8988T (cell line): ENCODE measurements at places on chromosomes 4 and X.

DNA sequence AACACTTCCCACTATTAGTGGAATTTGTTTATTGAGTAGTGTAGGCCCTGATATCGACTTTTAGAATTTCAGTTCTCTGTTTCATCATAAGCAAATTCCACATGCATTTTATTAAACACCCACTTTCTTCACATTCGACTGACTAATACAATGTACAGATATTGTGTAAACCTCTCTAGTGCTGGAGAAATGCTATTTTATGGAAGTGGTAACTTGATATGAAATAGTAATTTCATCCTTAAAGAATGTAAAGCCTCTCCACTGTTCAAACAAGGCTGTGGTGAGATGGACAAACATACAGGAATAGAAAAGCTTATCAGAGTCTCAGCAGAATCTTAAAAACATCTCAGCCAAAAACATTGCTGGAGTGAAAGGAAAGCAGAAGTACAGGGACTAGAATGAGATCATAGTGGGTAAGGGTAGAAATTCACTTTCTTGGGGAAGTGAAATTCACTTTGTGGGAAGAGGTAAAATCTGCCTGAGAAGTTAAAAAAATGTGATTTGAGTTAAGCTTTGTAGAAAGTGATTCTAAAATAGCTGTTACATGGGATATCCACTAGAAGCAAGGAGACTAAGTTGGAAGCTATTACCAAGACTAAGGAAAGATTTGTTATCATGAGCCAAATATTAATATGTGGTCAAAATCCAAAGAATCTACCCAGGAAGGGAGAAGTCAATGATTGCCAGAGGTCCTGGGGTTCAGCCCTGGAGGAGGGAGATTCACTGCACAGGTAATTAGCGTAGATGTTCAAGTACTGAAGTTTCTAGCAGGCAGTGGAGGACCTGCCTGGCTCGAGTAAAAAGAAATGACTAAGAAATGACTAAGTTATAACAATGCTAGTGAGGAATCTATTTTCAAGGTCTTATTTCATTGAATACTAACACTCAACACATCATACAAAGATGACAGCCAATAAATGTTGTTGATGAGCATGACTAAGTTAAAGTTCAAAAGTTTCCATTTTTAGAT is 398.3 kb upstream of the FAM47C start:
- no peak for DNase-seq

DNA sequence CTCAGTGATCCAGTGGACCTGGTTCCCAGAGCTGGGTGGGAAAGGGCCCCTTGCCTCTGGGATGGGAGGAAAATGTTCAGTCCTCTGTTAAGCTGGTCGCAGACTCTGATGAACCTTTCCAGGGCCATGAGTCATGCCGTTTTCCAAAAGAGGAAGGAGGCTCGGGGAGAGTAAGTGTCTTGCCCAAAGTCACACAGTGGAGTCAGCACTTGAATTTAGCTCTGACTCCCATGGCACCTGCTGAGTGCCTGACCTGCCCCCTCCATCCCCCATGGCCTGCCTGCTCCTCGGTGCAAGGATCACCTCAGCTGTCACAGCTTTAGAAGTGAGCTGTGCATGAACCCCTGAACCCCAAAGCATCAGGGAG is 14.0 kb upstream of the KIAA0232 start:
- no peak for DNase-seq

DNA sequence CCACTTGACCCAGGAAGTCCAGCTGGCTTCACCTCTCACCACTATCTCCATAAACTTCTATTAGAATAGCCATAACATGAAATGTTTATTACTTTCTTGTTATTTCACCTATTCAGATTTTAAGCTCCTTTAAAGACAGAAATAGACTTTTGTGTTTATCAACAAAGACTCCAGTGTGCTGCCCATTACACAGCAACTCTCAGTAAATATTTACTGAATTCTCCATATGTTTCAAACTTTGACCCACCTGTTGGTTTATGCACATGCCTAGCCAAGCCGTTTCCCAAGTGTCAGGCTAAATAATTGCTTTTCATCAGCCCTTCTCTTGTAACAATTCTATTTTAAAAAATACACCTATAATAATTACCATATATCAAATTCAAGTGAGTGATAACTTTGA is 242.9 kb upstream of the NEIL3 start:
- no peak for DNase-seq

DNA sequence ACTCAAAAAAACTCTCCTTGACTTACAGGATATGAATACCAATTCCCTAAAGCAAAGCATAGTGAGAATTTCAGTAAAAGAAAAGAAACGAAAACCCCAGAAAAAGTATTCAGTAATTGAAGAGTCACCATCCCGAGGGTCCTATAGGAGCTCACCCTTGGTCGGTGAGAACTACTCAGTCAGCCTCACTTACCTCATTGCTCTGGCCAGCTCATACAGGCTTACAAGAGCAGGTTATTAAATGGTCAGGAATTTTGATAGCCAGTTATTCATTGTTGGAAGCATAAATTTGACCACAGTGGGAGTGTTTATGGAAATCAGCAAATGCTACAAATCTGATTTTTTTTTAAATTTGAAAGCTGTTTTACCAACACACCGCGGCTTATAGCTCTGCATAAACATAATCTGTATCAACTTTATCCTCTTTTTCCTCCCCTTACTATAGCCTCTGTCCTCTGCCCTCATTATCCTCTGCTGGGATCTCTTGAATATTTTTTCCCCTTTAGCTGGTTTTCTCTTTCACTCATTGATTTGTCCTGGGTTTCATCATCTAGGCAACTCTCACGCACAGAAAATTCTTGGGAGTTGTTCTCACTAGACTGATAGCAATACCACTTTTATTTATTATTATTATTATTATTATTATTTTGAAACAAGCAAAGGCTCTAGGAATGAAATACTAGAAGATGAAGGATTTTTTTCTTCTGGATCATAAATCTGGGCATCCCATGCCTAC is 11.0 kb upstream of the CXCL2 start:
- DNase-seq: no peak

GRCh38 chr4:156832886-156833285 is 138.7 kb downstream of the PDGFC start:
- no peak for DNase-seq

- no peak for DNase-seq
Observed at GRCh38 chr4:137892134-137892533, 350.0 kb downstream of the SLC7A11 start.

GRCh38 chrX:133999031-133999705 is 13.8 kb upstream of the GPC3 start:
- no peak for DNase-seq

- no peak for DNase-seq
Observed at GRCh38 chrX:113315927-113316326, 475.3 kb upstream of the AMOT start.

DNA sequence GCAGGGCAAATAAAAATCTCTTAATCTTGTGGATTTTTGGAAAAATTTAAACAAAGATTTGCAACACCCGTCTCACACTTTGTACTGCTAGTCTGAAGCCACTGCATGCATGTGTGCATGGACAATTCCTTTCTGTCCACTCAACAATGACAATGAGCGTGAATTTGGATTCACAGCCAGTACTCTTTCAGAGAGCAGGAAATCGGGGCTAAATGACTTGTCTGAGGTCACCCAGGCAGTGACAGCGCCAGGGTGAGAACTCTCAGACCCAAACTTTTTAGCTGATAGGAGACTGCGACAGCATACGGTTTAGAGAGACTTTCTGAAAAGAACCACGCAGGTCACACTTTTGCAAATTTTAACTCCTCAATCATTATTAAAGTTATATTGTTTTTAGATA is 90.9 kb downstream of the ZNF827 start:
- no peak for DNase-seq

GRCh38 chr4:3648195-3648594 is 116.0 kb upstream of the LRPAP1 start:
- no peak for DNase-seq

DNA sequence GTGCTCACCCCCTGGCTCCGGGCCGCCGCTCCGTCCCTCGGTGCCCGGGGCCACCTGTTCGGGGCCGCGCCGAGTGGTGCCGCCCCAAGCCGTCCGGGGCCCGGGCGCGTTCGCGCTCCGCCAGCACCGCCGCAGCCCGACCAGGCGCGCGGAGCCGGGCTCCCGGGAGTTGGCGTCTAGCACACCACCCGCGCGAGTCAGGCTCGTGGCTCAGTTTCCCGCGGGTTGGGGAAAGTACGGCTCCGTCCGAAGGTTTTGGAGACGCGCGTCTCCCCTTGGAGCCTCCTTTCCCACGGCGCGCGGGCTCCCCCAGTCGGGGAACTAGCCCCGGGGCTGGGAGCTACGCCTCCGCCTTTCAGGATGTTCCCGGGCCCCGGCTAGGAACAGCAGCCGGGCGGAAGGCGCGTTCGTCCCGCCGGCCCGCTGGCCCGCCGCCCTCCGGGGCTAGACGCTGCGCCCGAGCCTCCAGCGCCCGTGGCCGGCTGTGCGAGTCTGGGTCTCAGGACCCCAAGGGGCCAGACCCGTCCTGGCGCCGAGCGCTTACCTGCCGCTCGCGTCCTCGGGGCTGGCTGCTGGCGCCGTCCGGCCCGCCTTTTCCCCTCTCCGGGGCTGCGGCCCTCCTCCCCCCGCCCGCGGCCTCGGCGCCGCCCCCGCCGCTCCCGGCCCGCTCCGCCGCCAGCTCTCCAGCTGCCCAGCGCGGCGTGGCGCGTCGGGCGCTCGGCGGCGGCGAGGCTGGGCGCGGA is at the start of gene ADGRG2:
TSS of gene ADGRG2 (minus strand) at position 571 of the 743 bp plus-strand sequence. CDS start 53,634 bp downstream, outside the sequence.
- peak; percentile 42 for DNase-seq

DNA sequence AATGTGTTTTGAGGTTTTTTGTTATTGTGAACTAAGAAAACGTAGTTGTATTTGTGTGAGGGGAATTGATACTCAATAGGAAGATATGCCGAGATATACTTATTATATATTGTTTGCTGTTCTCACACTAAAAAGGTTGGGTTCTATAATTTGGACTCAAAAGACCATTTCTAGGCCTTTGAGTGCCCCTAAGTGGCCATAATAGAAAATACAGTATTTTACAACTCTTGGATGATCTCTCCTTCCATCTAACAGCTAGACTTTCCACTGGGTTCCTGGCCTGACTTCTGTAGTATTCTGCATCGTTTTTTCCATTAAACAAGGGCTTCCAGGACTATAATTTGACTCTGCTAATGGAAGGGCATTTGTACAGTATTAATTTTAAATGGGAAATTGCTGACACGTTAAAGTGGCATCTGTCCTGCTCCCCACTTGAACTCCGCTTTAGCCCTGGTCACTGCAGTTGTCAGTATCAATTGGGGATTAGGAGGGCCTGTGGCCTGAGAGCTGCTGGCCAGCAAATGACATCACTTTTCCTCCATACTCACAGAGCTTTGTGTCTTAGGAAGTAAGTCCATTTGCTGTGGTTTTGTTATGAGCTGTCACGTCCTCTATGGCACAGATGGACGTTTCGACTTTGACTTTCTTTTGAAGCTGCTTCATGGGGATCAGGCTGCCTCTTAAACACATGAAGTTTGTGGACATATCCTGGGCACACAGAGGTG is 176.9 kb downstream of the SLIT2 start:
- no peak for DNase-seq

DNA sequence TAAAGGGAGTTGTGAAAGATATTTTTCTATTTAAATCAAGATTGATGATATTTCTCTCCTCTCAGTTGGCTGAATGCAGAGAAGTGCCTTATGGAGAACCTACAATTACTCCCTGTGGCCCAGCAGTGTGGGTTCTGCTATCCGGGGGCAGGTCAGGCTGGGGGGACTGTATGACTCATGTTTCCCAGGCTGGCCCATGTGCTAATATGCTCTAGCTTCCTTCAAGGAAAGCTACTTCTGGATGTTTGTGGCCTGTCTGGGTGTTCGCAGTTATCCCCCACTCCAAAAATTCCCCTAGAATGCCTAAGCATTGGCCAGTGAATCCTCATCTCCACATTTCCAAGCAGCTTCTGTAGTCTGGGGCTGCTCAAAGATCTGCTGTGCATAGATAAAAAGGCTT is 58.9 kb upstream of the SPP1 start:
- DNase-seq: no peak

DNA sequence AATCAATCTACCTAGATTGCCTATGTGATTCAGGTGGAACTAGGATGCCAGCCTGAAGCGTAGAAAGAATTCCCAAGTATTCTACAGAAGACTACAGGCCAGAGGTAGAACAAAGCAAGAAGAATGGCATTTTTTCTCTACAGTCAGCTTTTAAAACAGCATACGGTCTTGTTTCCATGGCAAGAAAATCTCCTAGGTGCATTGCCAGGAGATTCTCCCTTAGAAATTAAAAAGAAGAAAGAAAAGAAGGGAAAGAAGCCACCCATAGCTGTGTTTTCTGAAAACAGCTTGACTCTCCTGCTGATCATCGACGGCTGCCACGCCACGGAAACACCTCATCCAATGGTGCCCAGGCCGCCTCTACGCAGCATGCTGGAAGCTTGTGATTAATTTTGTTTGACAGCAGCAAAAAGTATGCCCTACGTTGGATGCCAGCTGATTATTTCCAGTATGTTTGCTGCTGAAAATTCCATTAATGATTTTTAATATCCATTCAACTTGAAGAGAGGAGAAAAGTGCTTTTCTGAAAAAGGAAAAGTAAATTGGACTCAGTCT is 24.1 kb downstream of the ANK2 start:
- DNase-seq: no peak

DNA sequence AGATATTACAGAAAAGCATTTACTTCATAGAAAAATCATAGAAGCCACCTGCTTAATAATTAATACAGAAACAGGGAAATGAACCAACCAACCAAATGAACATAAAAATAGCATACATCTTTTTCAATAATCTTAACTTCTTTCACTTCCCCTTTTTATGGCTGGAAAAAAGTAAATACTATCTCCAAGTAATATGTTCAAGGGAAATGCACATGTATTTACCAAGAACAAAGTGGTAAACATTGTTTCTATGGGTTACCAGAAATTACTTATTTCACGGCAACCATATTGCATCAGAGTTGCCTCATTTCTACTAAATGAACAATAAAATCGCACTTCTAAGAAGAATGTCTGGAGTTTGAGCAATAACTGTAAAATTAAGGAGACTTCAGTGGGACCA is 321.3 kb downstream of the TMA16 start:
- DNase-seq: no peak

GRCh38 chrX:68942104-68942503 is 113.3 kb downstream of the EFNB1 start:
- DNase-seq: no peak

- DNase-seq: no peak
Observed at GRCh38 chr4:3304831-3305609, 12.2 kb downstream of the RGS12 start.

GRCh38 chr4:139686130-139686529 is 20.5 kb downstream of the MGST2 start:
- DNase-seq: no peak

- no peak for DNase-seq
Observed at GRCh38 chrX:68808686-68809357, 20.0 kb upstream of the EFNB1 start.

GRCh38 chr4:119493419-119493818 is 135.2 kb downstream of the PDE5A start:
- no peak for DNase-seq
